Activated T-helper 1 cell treated with anti-CD3 and anti-CD28 coated beads, Interleukin-12 subunit alpha, Interleukin-12 subunit beta, Interleukin-2, Interleukin-4 antibody, amounts not matched to agents 30 ng/mL and 10 ng/mL and 1 ng/mL, durations not matched to agents 14 hours and 24 hours and 36 hours (primary cell): ENCODE measurements at places on chromosomes 4 and X. TPM values are rescaled to one million over a fixed set of nuclear protein-coding genes. Genes with fewer than 3 reads are reported as not detected.

GRCh38 chrX:85922821-85923220 lies 124.5 kb downstream of the CHM start:
- no peaks in the 10 kb centered on the region for H3K36me3 ChIP-seq
- no peak overlapping the region for H3K27ac ChIP-seq
- H3K4me3 ChIP-seq: no peak overlapping the region
- no peaks in the 10 kb centered on the region for H3K27me3 ChIP-seq
- DNase-seq: no peak

- no peaks in the 10 kb centered on the region for H3K27me3 ChIP-seq
- no peak for DNase-seq
- H3K27ac ChIP-seq: peak overlapping the region; percentile 1
- H3K4me3 ChIP-seq: no peak overlapping the region
- no peaks in the 10 kb centered on the region for H3K36me3 ChIP-seq
Observed at GRCh38 chrX:39752815-39753214, 344.9 kb downstream of the BCOR start.

DNA sequence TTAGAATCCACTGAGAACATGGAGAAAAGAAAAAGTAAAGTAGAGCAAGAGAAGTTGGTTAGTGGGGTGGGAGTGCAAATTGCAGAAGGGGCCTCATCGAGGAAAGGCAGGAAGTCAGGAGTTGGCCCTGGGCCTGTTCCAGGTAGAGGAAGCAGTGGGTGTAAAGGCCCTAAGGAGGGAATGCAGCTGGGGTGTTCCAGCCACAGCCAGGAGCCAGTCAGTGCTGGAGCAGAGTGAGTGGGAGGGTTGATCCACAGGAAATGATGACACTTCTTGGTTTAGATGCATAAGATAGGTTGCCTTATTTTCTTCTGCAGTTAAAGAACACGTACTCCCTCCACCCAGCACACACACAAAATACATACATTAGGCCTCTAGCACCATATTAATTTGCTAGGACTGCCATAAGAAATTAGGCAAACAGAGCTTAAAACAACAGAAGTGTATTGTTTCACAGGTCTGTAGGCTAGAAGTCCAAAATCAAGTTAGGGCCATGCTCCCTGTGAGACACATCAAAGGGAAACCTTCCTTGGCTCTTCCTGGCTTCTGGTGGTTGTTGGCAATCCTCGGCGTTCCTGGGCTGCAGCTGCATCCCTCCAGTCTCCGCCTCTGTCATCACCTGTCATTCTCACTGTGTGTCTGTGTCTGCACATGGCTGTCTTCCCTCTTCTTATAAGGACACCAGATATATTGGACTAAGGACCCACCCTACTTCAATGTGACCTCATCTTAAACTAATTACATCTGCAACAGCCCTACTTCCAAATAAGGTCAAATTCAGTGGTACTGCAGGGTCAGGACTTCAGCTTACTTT lies 205.9 kb downstream of the AASDH start:
- DNase-seq: peak; percentile 4
- peak overlapping the region; percentile 73 for H3K27ac ChIP-seq
- H3K4me1 ChIP-seq: peaks cover 32% of the 10 kb centered on the region
- H3K36me3 ChIP-seq: no peaks in the 10 kb centered on the region

OPRPN gene
- total RNA-seq: not detected in 2 replicates

LGI2 gene
- not detected in 2 replicates for total RNA-seq

- H3K4me1 ChIP-seq: peaks cover 7% of the 10 kb centered on the region
- H3K27me3 ChIP-seq: peaks cover 11% of the 10 kb centered on the region
- H3K27ac ChIP-seq: no peak overlapping the region
- H3K36me3 ChIP-seq: no peaks in the 10 kb centered on the region
- DNase-seq: no peak
- no peak overlapping the region for H3K4me3 ChIP-seq
Observed at GRCh38 chrX:153669174-153669890, 4.3 kb downstream of the PNCK start.

GRCh38 chrX:112768563-112768962 lies 72.1 kb downstream of the AMOT start:
- H3K4me1 ChIP-seq: no peaks in the 10 kb centered on the region
- H3K4me3 ChIP-seq: no peak overlapping the region
- H3K36me3 ChIP-seq: no peaks in the 10 kb centered on the region
- no peaks in the 10 kb centered on the region for H3K27me3 ChIP-seq
- H3K27ac ChIP-seq: no peak overlapping the region
- DNase-seq: no peak

- no peaks in the 10 kb centered on the region for H3K27me3 ChIP-seq
- no peaks in the 10 kb centered on the region for H3K36me3 ChIP-seq
- peaks cover 15% of the 10 kb centered on the region for H3K4me1 ChIP-seq
Observed at GRCh38 chr4:14771094-14771493, 231.2 kb upstream of the CPEB2 start.

DNA sequence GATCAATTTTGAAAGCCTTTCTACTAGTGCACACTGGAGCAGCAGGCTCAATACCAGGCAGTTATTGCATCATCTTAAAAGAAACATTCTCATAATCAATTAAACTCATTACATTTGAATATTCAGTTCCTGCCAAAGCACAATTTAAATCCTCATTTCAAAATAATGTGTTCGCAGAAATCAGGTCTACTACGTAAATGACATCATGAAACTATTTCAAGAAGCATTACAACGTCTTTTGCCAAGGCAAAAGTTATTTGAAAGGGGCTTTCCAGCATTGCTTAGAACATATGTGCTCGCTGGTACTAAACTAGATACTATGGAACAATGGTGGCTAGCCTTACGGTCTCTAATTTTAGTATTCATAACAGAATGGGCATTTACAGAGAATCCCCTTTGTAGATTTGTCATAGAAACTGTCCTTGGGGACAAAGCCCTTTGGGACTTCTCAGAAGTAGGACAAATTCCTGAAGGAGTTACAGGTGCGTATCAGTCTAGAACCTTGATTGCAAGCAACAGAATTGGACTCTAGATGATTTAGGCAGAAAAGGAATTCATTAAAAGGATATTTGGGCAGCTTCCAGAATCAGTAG lies 27.6 kb upstream of the HUWE1 start:
- peak overlapping the region; percentile 99 for H3K27ac ChIP-seq
- no peak for DNase-seq
- H3K27me3 ChIP-seq: no peaks in the 10 kb centered on the region
- H3K36me3 ChIP-seq: peaks cover 20% of the 10 kb centered on the region

GRCh38 chrX:29422034-29422433 lies 793.3 kb upstream of the MAGEB2 start:
- no peak overlapping the region for H3K27ac ChIP-seq
- no peak for DNase-seq
- no peaks in the 10 kb centered on the region for H3K27me3 ChIP-seq
- H3K4me1 ChIP-seq: no peaks in the 10 kb centered on the region

- no peaks in the 10 kb centered on the region for H3K36me3 ChIP-seq
- no peak overlapping the region for H3K27ac ChIP-seq
- DNase-seq: no peak
- peaks cover 11% of the 10 kb centered on the region for H3K27me3 ChIP-seq
Observed at GRCh38 chr4:98850937-98851336, 78.0 kb downstream of the EIF4E start.

DNA sequence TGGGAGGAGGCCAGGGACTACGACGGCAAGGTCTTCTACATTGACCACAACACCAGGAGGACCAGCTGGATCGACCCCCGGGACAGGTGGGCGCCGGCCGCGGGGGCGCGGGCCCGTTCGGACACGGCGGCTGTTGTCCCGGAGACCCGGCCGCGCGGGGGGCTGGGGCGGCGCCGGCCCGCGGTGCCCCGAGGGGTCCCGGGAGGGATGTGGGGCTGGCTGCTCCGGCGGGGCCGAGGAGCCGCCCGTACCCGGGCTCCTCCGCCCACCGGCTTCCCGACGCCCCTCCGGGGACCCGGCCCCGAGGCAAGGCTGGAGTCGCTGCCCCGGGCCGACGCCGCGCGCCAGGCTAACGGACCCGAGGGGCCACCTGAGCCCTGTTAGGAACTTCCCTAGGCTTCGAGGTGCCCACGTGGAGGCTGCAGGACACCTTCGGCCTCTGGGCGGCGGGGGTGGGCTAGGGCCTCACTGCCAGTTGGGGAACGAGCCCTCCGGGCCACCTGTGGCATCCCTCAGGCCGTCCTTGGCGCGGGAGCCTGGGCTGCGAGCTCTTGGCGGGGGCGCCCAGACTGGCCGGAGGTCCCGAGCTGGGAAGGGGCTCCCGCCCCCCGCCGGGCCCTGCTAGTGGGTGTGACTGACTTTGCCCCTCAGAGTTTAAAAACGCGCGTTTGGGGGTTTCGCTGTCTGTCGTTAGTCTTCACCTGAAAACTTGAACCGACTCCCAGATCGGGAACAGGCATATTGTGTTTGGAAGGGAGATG lies 660 bp downstream of the WWC2 start:
- H3K36me3 ChIP-seq: no peaks in the 10 kb centered on the region
- peak overlapping the region; percentile 58 for H3K4me3 ChIP-seq
- no peaks in the 10 kb centered on the region for H3K4me1 ChIP-seq

- no peaks in the 10 kb centered on the region for H3K36me3 ChIP-seq
- no peak for DNase-seq
- H3K4me3 ChIP-seq: no peak overlapping the region
- H3K27me3 ChIP-seq: no peaks in the 10 kb centered on the region
Observed at GRCh38 chrX:132425744-132426318, 63.0 kb downstream of the MBNL3 start.
